Stimulated activated CD8-positive, alpha-beta memory T cell treated with anti-CD3 and anti-CD28 coated beads, Interleukin-15, amount 100 ng/mL, for 48 hours (primary cell): ENCODE measurements at places on chromosomes 1 and 21.

DNA sequence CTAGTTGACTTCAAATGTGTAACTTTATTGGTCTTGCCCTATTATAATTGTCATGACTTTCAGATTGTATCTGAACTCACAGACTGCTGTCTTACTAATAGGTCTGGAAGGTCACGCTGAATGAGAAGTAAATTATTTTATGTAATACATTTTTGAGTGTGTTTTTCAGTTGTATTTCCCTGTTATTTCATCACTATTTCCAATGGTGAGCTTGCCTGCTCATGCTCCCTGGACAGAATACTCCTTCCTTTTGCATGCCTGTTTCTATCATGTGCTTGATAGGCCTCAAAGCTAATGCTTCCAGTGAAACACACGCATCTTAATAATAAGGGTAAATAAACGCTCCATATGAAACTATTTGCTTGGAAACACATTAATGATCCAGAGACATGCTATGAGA, 7.3 kb downstream of the RGS4 start:
- no peak for DNase-seq

DNA sequence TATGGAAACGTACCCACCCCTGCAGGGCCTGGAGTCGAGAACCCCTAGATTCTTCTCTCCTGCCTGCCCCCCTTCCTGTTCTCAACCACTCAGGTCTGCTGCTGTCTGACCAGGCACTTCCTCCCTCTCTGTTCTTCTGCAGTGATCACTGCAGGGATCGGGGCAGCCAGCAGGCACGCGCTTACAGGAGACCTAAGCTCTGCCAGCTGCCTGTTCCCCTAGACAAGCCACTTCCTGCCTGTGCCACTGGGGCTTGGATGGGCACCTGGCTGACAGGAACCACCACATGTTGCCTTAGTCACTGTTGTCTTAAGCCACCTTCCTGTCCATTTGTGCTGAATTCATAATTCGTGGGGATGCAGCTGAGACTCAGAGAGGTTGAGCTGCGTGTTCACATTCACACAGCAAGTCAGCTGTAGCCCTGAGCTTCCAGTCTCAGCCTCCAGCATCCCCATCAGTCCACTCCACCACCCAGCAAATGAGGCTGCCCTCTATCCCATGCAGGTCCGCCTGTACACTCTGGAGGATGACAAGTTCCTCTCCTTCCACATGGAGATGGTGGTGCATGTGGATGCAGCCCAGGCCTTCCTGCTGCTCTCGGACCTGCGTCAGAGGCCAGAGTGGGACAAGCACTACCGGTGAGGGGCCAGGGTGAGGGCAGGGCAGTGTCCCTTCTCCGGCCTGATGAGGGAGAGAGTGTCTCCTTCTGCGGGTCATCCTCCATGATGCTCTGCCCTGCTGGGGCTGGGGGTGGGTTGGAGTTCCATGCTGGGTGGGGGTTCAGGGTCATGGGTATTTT, 18.6 kb downstream of the FAM151A start:
- DNase-seq = no peak

DNA sequence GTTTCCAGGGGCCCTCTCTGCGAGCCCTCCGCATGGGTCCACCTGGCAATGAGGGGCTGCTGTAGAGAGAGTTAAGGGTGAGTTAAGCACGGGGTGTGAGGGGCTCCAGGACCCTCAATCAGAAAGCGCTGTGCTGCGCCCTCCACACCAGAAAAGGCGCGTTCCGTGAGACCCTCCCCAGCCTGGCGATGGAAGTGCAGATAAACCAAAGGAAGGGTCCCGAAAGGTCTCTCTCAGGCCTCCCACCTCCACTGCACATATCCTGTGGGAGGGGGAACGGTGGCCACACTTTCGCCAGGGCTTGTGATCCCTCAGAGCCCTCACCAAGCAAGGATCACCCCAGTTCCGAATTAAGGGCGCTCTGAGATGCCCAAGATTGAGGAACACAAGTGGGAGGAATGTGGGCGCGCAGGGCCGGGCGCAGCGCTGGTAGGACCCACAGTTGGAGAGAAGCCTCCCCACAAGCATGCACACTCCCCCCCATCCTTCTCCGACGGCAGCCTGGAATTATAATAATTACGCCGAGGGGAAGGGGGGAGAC, 1.1 kb downstream of the WNT3A start:
- no peak for DNase-seq

GRCh38 chr1:32818804-32819541, 1.5 kb downstream of the S100PBP start:
- no peak for DNase-seq

DNA sequence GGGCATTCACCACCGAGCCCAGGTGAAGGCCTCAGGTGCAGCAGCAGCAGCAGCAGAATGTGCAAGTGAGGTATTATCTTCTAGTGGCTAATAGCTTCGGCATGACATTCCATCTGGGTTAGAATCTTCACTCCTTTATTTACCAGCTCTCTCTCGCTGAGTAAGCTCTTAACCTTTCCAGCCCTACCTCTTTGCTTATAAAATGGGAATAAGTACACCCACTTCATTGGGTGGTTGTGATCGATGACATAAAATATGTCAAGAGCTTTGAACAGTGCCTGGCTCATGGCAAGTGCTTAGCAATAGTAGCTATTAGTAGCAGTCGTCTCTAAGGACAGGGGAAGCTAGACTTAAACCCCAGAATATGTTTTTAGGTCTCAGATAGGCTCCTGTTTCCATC, 149.5 kb downstream of the NOS1AP start:
- DNase-seq = no peak

DNA sequence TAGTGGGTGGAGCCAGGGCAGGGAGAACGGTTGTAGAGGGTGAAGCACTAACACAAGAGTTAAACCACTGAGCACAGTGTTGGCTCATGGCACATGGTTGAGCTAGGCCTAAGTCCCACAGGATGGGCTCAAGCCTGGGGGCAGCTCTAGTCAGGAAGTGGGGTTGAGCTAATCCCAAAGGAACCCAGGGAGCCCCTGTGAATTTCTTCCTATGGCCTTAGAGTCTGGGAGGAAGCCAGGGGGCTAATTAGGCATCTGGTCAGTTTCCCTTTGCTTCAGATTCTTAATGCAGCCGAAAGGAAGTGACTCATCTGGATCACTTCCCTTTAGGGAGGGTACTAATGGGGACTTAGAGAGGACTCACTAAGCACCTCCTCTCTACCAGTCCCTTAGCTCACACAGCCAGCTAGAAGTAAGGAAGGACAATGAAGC, 10.1 kb downstream of the CFAP45 start:
- no peak for DNase-seq

GRCh38 chr1:232682248-232682647, 52.3 kb upstream of the SIPA1L2 start:
- DNase-seq = no peak

- no peak for DNase-seq
Measured at GRCh38 chr1:30117685-30118084, 605.7 kb downstream of the MATN1 start.

GRCh38 chr1:61255358-61255703, 173.0 kb downstream of the NFIA start:
- no peak for DNase-seq

DNA sequence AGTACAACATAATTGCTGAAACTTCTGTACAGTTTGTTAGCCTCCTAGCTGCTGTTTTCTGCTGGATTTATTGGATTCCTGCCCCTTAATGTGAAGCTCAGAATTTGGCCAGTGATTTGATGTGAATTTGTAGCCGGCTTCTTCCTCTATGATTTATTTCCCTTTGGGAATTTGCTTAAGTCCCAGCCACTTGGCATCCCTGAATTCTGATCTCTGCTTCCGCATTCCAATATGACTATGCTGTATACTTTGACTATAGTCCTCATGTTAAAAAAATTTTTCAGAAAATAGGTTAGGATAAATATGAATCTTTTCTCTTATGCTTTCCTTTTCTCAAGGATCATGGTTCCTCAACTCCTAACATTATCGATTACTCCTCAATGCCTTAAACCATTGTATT, 12.4 kb upstream of the LRIF1 start:
- DNase-seq = no peak

GRCh38 chr1:51708911-51709760, 92.2 kb downstream of the OSBPL9 start:
- no peak for DNase-seq

DNA sequence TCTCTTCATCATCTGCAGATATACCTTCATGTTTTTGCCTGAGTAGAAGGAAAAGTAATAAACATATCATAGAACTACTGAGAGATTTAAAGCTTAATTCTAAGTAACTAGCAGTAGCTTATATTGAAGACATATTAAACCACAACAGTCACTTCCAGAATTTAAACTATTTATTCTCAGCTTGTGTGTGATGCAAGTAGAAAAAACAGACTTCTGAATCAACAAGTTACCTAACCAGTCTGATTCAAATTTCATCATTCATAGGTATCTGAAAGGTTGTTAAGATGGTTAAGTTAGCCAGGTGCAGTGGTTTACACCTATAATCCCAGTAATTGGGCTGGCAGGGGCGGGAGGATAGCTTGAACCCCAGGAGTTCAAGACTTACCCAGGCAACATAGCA, 41.9 kb downstream of the SPAG17 start:
- no peak for DNase-seq
